Osteocyte (in vitro differentiated cells): ENCODE measurements at places on chromosomes 7 and 10.

DNA sequence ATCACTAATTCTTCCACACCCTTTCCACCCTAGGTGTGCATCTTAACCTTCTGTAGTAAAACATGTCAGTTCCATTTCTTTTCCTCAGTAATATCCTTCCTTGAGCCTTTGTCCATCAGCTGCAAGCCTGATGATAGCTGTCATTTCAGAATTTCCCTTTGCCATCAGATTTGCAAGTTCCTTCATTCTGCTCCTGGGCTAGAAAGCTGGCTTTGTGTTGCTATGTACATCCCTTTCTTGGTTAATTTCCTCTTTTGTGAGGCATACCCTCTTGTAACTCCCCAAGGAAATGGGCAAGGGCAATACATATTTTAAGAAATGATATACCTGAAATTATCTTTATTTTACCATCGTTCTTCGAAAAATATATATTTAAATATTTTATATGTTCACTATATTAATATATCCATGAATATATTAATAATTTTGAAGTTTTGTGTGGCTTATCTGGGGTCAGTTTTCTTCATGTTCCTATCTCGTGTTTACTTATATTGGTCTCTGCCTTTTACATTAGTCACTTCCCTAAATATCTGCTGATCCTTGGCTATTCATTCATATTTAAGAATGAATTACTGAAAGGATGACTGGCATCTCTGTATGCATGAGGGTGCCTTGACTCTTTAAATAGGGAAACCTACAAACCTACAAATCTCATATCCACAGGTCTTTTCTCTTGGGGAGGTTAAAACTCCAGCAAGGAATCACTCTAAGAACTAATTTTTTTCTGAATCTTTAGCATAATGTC, 143.8 kb downstream of the ZNF22 start:
- DNase-seq = no peak

- DNase-seq = no peak
These were observed 54.8 kb downstream of the MICALL2 start for GRCh38 chr7:1404460-1404809.

GRCh38 chr10:131949041-131949862, 32.5 kb downstream of the BNIP3 start:
- DNase-seq = no peak

- DNase-seq = peak; percentile 75
These were observed 10.5 kb downstream of the DDC start for GRCh38 chr7:50554431-50555322.

GRCh38 chr7:101271021-101271420, 26.1 kb upstream of the FIS1 start:
- no peak for DNase-seq

- no peak for DNase-seq
These were observed 17.5 kb downstream of the CFAP69 start for GRCh38 chr7:90262438-90262837.

DNA sequence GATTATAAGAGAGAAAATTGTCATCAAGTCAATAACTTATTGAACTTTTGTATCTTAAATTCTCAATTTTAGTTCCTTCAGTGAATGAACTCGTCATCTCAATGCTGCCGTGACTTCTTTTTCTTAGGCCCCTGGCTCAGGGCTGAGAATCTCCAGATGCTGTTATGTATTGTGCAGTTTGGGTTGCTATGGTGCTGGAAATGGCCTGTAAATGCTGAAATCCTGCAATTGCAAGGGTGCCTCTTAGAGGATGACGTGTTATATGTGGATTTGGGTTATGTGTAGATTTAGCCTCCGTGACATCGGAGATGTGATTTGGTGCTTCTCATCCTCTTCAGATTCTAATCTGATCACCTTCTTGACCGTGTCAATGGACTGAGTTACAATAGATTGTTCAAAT, 55.7 kb upstream of the ZRANB1 start:
- no peak for DNase-seq

- DNase-seq = no peak
These were observed 50.0 kb downstream of the CALD1 start for GRCh38 chr7:134829380-134829986.

- DNase-seq = no peak
These were observed 1.0 kb downstream of the STX1A start for GRCh38 chr7:73718438-73718881.

DNA sequence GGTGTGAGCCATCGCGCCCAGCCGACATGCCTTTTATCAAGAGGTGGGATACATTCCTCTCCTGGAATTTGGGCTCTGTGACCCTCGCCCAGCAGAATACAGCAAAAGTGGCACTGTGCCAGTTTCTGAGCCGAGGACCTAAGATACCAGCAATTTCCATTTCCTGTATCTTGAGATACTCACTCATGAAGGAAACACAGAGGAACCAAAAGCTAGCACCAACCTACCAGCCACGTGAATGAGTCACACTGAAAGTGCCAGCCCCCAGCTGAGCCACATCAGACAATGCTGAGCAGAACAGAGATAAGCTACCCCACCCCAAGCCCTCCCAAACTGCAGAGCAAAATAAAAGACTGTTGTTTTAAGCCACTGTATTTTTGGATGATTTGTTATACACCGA, 56.3 kb downstream of the CACUL1 start:
- DNase-seq = no peak

- no peak for DNase-seq
These were observed 637 bp downstream of the HSPA14 start for GRCh38 chr10:14838582-14839304.

DNA sequence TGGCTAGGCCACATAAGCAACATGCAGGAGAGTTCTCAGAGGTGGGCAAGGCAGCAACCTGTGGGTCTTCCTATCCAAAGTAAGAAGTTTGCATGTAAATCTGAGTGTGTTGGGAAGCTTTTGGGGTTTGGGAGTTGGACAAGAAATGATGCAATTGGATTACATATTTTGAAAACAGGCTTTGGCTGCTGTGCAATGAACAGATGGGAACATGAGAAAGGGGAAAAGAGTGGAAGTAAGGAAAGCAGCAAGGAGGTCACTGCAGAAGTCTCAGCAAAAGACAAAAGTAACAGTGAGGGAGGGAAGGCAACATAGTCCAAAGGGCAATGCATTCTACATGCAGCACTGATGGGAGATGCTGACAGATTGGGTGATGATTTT, 61.1 kb upstream of the C10orf90 start:
- DNase-seq = no peak

DNA sequence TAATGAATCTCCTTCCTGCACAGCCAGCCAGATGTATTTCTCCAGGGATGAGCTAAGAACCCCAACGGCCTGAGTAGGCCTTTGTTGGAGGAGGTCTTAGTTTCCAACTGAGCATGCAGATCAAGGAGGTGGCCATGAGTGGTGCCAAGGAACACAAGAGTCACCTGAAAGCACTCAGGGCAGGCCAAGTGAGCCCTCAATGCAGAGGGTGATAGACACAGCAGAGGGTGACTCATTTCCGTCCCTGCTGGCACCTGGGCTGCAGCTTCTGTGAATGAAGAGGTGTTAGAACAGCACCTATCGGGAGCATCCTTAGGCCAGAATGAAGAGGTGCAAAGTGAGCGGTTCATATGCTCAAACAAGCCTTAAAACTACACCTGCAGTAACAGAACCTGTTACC, 211.8 kb downstream of the FRMD4A start:
- no peak for DNase-seq

- DNase-seq = no peak
These were observed 46.3 kb upstream of the RNF216 start for GRCh38 chr7:5827755-5828154.

GRCh38 chr7:4437916-4438315, 244.2 kb upstream of the FOXK1 start:
- no peak for DNase-seq

DNA sequence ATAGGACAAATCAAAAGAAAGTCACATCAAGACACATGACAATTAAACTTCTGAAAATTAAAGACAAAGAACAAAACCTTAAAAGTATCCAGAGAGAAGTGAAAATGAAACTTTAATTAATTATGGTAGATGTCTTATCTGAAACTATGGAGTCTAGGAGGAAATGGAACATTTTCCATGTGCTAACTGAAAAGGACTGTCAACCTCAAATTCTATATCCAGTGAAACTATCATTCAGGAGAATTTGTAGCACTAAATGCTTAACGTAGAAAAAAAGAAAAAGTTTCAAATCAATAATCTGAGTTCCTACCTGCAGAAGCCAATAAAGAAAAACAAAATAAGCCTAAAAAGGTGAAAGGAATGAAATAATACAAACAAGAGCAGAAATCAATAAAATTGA, 33.1 kb upstream of the C10orf71 start:
- DNase-seq = no peak

GRCh38 chr7:130349911-130350782, 5.5 kb downstream of the CPA5 start:
- DNase-seq = no peak

DNA sequence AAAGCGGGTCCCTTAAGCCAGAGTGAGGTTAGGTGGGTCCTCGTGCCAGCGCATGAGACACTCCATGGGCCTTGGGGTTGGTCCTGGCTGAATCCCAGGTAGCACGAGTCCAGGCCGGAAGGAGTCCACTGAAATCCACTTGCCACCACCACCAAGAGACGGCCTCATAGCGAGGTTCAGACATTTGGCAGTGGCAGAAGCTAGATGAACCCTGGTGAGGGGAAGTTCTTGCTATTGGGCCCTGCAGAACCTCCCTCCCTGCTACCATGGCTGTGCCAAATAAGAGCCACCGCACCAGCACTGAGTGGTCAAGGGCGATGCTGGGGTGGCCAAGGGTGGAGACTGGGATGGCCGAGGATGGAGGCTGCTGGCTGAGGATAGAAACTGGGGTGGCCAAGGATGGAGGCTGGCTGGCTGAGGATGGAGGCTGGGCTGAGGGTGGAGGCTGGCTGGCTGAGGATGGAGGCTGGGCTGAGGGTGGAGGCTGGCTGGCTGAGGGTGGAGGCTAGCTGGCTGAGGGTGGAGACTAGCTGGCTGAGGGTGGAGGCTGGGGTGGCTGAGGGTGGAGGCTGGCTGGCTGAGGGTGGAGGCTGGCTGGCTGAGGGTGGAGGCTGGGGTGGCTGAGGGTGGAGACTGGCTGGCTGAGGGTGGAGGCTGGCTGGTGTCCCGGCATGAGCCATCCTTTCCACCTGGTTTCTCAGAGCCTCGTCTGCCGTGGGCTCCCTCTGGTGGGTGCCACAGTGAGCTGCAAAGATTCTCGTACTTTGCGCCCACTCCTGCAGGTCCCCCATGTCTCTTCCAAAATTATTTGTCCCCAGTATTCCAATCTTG, 88.2 kb downstream of the ELFN1 start:
- DNase-seq = no peak

GRCh38 chr7:127986581-127987521, 44.4 kb downstream of the LRRC4 start:
- no peak for DNase-seq

GRCh38 chr7:68446183-68446582, 1152.1 kb upstream of the AUTS2 start:
- DNase-seq = no peak

GRCh38 chr7:94050046-94050445, 45.9 kb upstream of the BET1 start:
- DNase-seq = no peak

- DNase-seq = no peak
These were observed 102.3 kb upstream of the MTPN start for GRCh38 chr7:136079478-136079892.

DNA sequence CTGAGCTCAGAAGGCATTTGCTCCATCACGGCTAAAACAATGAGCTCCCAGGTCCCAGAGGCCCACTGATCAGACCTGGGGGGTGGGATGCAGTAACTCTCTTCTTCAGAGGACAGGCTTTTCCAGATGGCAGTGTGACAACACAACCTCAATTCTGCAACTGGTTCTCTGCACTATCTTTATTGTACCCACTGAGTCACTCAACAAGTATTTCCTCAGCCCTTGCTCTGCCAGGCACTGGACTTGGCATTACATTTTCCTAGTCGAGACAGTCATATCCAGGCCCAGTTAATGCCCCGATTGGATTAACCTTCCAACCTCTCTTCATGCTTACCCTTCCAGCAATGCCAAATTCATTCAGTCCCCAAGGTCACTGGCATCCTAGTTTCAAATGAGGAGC, 72.6 kb downstream of the JAZF1 start:
- DNase-seq = no peak

DNA sequence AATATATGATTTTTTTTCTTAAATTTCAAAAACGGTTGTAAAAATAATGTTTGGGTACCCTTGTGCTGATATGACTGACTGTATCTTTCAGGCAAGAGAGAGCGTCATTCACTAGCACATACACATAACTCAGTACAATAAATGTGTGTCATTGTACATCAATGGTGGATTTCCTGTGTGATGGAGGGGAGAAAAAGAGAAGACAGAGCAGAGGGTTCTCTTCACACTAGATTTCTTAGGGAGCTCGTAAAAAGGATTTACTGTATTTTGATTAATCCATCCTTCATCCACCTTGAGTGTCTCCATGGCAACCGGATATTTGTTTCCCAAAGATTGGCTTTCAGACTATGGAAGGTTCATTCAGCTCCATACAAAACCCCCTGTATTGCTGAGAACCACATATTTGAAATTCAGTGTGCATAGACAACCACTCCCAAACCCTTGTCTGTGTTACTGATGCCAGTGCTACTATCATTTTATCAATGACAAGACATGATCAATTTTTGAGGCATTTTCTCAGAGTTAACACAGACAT, 150.6 kb downstream of the AKR1D1 start:
- DNase-seq = no peak

DNA sequence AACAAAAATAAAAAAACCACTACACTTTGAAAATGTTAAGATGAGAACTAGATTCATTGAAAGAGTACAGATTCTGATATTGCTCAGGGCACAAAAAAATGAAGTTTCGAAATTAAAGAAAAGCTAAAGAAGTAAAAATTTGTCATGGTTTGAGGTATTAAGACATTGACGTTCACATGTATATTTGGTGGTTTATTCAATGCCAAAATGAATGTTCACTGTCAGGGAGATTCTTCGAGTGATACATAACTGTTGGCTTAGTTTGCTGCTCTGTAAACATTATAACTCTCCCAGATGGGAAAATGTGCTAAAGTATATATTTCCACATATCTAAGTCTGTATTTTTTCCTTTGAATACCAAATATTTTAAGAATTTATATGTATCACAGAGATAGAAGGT, 345.0 kb downstream of the SEMA3D start:
- no peak for DNase-seq

GRCh38 chr7:130529417-130529816, 37.5 kb downstream of the MEST start:
- no peak for DNase-seq

GRCh38 chr10:95840681-95841080, 67.1 kb upstream of the CC2D2B start:
- no peak for DNase-seq

DNA sequence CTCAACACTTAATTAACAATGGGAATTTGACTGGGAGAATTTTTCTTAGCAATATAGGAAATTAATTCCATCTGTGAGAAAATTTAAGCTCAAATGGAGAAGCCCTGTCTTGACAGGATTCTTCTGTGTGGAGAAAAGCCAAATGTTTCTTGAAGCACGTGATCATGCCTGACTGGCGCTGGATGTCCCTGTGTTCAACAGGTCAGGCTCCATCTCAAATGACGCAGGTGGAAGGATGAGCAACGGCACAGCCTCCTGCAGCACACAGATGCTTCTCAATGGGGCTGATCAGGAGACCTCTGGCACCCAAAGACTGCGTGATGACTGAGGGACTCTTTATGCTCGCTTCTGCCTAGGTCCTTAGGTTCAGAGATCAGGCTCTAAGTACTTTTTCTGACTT, 143.8 kb downstream of the RSU1 start:
- no peak for DNase-seq
